ENCODE measurements at places on chromosomes 2 and 18. TPM values are rescaled to one million over a fixed set of nuclear protein-coding genes. Genes with fewer than 3 reads are reported as not detected.

The OTOS gene
- total RNA-seq, result not detected

The CNTNAP5 gene
- not detected for total RNA-seq

The BIRC6 gene
- total RNA-seq, result 156 TPM

The RNU2-63P gene
- total RNA-seq, result 78.4 TPM

The SERPINB12 gene
- total RNA-seq, result not detected

The QPCT gene
- 44.5 TPM for total RNA-seq

The SERPINB7 gene
- 31.5 TPM for total RNA-seq

The SLC19A3 gene
- 0.18 TPM for total RNA-seq

The IL1R2 gene
- total RNA-seq, result not detected

The EDAR gene
- not detected for total RNA-seq

The KCNIP3 gene
- total RNA-seq, result 2.3 TPM

The STARD6 gene
- total RNA-seq, result not detected

The FAM124B gene
- 0.30 TPM for total RNA-seq

The IL1A gene
- 86.3 TPM for total RNA-seq

The C2orf72 gene
- 1.1 TPM for total RNA-seq

The VIT gene
- 0.30 TPM for total RNA-seq

The RGPD4 gene
- not detected for total RNA-seq

The TMEM198 gene
- total RNA-seq, result 0.88 TPM

The UNC80 gene
- total RNA-seq, result not detected

The TTN gene
- 1.0 TPM for total RNA-seq

The RSAD2 gene
- total RNA-seq, result 0.30 TPM

The ROCK2 gene
- total RNA-seq, result 30.0 TPM

The SCN2A gene
- total RNA-seq, result 5.6 TPM

The RASGRP3 gene
- 0.69 TPM for total RNA-seq

The TMEM247 gene
- total RNA-seq, result not detected

The HAAO gene
- total RNA-seq, result not detected

The PIAS2 gene
- total RNA-seq, result 26.2 TPM

The ZC3H6 gene
- 6.7 TPM for total RNA-seq

The CABYR gene
- total RNA-seq, result 4.5 TPM

The DOCK10 gene
- 39.5 TPM for total RNA-seq

The CFAP65 gene
- total RNA-seq, result not detected

The CYP27C1 gene
- total RNA-seq, result not detected

The PIEZO2 gene
- 1.1 TPM for total RNA-seq

The CMPK2 gene
- total RNA-seq, result 0.59 TPM

The CHRNG gene
- not detected for total RNA-seq

The ABI2 gene
- total RNA-seq, result 27.6 TPM

The MROH2A gene
- total RNA-seq, result not detected

The TUBA3D gene
- total RNA-seq, result not detected

The CFC1 gene
- not detected for total RNA-seq

The TM4SF20 gene
- not detected for total RNA-seq

The TXNDC2 gene
- not detected for total RNA-seq

The FLACC1 gene
- 0.89 TPM for total RNA-seq

The INPP1 gene
- 9.1 TPM for total RNA-seq

The CFAP53 gene
- total RNA-seq, result 0.14 TPM

The GCKR gene
- 0.51 TPM for total RNA-seq

The FBXO36 gene
- total RNA-seq, result 2.6 TPM

The COLEC12 gene
- 0.28 TPM for total RNA-seq

The DSG1 gene
- not detected for total RNA-seq

The LOXL3 gene
- total RNA-seq, result 87.4 TPM

The FANCL gene
- 22.0 TPM for total RNA-seq

The IL1RL1 gene
- total RNA-seq, result 0.30 TPM

The CELF4 gene
- total RNA-seq, result not detected

All from smooth muscle cell of the umbilical artery (primary cell).